ENCODE measurements at places on chromosomes 4 and X. TPM values are rescaled to one million over a fixed set of nuclear protein-coding genes. Genes with fewer than 3 reads are reported as not detected.

- DNase-seq: no peak
These were observed 456.5 kb upstream of the NDST3 start for GRCh38 chr4:117577686-117578311.

PRR32 gene
- not detected for total RNA-seq

DNA sequence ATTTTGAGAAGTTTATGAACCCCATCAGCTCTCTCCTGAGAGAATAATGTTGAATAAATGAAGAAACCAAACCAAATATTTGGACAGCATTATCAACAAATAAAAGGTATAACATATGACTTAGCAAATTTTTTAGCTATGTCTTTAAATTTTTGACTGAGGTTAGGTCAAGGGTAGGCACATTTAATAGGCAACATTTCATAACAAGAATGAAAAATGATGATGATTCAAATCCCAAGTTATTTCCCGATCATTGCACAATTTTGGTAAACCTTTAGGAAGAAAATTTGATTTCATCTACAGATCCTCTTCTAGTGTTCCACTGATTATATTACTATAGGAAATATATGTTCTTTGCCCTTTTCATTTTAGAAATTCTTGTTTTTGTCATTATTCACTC is 123.7 kb upstream of the TLR3 start:
- no peak for DNase-seq

SLC2A9 gene
- total RNA-seq: 0.72 TPM
